ENCODE measurements at places on chromosomes 16 and 17.

GRCh38 chr16:57061084-57061905 lies 31.1 kb upstream of the CPNE2 start:
- no peak for DNase-seq

DNA sequence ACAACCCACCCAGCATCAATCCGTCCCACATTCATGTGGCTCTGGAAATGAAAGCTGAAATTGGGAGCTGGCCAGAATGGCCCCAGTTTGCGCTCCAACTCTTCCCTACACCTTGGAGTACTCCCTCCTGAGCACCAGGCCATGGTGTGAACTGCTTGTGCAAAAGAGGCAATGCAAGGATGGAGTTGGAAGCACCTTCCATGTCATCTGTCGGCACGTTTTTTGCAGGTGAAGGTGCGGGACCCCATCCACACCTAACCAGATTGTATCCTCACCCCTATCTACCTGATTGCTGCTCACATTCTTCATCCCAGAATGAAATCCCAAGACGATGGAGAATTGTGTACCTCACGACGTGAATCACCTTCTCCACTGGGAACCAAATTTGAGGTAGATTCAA lies 136.6 kb upstream of the WSB1 start:
- DNase-seq = no peak

DNA sequence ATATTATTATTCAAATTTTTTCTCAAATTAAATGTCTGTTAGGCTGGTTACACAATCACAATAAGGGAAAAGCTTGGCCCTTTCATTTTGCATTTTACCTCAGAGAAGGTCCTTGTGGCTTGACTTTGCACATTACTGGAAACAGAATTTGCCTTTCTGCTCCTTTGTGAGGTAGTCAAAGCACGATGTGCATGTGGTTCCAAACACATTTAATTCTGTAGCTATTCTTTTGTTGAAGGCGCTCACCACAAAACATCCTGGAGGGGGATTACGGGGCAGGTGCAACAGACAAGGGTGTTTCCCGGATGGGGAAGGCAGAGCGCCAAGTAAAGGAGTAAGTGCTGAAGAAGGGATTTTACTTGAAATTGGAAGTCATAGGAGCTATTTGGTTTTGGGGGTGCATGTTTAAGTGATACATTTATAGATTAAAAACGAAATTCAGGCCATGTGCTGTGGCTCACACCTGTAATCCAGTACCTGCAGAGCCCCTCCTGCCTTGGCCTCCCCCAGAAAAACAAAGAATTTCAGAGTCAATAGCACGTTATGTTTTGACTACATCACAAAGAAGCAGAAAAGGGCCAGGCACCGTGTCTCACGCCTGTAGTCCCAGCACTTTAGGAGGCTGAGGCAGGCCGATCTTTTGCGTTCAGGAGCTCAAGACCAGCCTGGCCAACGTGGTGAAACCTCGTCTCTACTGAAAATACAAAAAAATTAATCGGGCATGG lies 31.2 kb upstream of the TENT4B start:
- DNase-seq = no peak

GRCh38 chr17:78113804-78114785 lies 14.5 kb downstream of the TMC6 start:
- no peak for DNase-seq

DNA sequence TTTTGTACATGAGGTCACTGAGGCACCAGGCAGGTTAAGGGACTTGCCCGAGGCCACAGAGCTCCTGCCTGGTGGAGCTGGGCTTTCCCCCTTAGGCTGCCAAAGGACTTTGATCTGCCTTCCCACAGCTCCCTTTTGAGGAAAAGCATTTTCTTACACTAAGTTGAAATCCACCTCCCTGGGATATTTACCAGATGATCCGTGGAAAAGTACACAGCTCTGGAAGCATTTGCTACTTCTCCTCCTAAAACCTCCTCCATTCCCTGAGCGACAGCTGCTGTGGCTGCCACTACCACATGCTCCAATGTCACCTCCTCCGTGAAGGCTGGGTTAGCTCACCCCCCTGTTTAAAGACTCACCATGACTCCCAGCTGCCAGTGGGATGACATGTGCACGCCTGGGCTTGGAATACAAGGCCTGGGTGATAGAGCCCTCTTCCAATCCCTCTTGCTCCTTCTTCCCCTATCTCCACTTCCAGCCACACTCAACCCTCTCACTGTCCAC lies 1.2 kb upstream of the MPRIP start:
- DNase-seq = no peak

DNA sequence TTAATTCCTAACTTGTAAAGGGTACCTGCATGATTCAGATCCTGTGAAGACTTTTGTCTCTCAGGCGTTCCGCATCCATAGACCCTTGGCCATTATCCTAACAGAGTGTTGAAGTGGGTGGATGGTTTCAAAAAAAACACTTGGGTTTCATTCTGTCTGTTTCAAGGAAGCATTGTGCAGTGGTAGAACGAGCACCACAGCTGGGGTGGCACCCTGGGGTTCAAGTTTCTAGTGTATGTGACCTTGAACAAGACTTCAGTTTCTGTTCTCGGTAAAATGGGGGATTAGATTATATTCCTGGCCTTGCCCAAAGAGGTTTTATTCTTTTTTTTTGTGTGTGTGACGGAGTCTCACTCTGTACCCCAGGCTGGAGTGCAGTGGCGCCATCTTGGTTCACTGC lies 74.3 kb downstream of the MSI2 start:
- no peak for DNase-seq

- no peak for DNase-seq
These were observed 122.0 kb downstream of the USP22 start for GRCh38 chr17:20920815-20921199.

GRCh38 chr17:41464682-41465081 lies 2.5 kb downstream of the KRT32 start:
- no peak for DNase-seq

DNA sequence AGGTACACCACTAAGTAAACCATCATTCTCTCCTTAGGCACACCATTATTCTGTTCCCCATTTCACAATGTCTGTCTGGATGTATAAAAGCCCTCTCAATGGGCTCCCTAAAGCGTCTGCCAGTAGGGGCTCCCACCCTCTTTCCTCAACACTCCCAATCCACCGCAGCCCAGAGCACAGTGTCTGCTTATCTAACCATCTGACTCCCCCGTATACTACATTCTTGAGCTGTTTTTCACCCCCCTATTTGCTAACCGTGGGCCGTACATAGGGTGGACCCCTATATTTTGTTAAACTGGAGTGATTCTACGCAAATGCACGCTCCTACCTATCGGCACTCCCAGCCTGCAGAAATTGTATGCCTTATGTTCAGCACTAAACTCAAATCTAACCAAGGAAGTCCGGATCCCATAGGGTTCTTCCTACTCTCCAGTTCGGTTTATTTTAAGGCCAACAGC lies 685 bp upstream of the PSMD3 start:
- DNase-seq = no peak

DNA sequence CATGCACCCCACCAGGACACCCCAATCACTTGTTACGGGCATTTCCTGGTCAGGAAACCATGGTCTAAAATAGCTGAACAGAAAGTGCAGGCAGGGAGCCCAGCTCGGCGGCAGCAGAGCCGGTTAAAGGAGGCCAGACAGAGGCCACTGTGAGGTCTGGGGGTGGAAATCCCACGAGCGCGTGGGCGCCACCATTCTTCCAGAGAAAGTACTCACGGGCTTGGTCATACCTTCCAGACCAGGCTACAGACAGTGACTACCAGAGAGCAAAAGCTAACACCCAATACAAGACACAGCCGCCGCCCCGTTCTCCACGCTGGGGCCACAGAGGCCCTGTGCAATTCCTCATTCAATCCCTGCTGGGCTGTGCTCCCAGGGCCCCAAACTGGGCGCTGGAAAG lies 11.9 kb downstream of the CEP131 start:
- no peak for DNase-seq

DNA sequence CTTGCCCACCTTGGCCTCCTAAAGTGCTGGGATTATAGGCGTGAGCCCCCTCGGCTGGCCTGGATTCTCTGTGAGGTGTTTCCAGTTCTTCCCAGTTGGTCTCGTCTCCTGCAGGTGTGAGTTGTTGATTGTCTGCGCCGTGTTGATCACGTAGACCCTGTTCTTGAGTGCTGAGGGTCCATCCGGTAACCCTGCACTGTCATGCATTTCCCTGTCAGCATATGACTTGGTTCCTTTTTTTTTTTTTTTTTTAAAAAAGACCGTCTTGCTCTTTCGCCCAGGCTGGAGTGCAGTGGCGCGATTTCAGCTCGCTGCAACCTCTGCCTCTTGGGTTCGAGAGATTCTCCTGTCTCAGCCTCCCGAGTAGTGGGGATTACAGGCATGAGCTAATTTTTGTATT lies 17.3 kb downstream of the MGRN1 start:
- DNase-seq = no peak

- no peak for DNase-seq
These were observed 45.8 kb downstream of the LCMT1 start for GRCh38 chr16:25157271-25157875.

DNA sequence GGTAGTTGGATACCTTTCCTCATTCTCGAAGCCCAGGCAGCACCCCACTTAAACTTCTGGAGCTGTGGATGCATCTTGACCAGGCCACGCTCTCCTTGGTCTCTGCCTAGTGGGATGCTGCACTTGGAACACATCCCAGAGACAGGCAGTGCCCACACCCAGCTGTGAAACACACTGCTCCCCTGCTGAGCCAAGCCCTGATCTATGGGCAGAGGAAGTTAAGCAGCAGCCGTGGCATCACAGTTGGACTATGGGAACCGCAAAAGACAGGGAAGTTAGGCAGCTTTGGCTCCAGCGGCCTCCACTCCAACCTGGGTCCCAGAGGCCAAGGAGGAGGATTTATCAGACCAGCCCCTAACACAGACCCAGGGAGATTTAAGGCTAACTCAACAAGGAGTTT lies 284.8 kb upstream of the CCL2 start:
- no peak for DNase-seq

DNA sequence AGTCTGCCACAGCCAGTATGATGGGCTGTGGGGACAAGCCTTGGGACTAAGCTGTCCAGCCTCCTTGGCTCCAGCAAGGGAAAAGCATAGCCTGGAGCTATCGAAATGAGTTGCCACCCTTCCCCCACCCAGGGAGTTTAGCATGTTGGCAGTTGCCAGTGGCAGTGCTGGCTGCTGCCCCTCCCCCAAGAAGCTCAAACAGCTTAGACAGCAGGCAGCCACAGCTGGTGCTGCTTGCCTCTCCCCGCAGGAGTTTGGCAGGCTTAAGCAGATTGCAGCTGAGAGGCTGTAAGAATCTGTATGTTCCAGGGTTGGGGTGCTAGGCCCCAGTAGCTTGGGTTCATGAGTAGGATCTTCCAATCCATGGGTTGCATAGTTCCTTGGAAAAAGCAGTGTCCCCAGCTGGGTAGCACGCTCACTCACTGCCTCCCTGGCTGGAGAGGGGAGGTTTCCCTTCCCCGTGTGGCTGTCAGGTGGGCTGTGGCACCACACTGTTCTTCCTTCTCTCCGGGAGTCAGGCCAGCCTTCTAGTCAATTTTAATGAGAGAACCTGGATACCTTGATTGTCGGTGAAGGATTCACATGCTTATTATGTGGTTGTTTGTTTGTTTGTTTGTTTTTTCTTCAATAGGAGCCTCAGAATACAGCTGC lies 506.1 kb downstream of the CDH11 start:
- no peak for DNase-seq

GRCh38 chr17:78779850-78780249 lies 2.2 kb downstream of the CYTH1 start:
- no peak for DNase-seq

DNA sequence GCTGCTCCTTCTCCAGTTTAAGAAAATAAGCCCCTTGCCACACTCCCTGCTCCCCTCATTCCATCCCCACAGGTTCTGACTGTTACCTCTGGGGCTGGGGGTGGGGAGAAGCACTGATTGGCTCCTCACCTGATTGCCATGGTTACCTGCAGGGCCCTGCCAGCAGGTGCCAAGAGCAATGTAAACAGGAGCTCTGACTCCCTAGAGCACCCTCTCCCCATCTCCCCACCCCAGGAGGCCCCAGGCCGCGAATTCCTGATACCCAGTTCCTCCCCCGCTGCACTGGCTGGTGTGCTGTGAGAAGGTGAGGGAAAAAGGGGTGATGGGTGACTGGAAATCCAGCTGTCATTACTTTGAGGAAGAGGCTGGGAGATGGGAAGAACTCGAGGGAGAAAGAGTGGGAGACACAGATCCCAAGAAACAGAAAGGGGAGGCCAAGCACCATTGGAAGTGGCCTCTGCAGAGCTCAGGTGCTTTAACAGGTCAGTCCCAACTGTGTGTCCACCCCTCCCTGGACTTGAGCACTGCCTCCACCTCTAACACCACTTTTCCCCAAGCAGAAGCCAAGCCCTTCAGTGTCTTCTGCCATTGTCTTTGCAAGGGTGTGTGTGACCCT lies 4.5 kb downstream of the PCGF2 start:
- no peak for DNase-seq

DNA sequence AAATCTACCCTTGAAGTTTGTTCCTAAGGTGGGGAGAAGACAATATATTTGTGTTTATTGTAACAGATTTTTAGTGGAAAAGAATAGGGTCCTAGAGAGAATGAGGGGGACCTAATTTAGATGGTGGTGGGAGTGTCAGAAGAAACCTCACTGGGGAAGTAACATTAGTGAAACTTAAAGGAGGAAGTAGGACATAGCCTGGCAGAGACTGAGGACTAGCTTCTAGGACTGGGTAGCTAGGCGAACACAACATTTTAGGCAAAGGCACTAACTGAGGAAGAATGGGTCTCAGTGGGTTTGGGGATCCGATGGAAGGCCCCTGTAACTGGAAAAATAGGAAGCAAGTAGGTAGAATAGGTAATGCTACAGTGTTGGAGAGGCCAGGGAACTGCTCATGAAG lies 4.2 kb upstream of the ARL2BP start:
- no peak for DNase-seq

DNA sequence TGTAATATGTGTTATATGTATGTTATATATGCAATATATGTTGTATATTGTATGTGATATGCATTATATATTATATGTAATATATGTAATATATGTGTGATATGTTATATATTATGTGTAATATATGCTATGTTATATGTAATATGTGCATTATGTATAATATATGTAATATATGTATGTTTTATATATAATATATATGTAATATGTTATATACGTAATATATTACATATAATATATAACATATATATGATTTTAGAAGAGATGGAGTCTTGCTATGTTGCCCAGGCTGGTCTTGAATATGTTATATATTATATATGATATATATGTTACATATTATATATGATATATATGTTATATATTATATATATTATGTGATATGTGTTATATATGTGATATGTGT lies 65.5 kb upstream of the DNAH17 start:
- DNase-seq = no peak

DNA sequence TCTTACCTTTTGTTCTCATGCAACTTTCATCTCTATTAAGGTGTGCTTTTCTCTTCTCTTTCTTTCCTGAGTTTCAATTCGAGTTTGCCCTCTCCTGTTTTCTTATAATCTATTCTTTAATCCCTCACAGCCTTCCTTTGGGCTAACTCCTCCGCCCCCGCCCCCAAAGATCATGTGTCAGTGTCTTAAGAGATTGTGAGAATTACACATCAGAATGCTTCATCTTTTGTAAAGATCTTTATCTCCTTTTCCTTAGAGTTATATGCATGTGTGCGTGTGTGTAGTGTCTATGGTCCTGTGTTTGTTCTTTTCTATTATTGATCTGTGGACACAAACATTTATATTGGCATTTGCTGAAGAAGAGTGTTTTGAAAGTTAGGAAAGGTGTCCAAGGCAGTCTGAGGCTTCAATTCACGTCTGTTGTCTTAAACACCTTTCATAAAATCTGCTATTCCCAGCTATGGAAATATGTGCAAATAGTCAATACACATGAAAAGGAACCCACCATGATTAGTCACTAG lies 6.1 kb upstream of the ALDH3A2 start:
- DNase-seq = no peak
